Stimulated activated CD8-positive, alpha-beta memory T cell treated with anti-CD3 and anti-CD28 coated beads, Interleukin-4, amount 100 ng/mL, for 4 hours (primary cell): ENCODE measurements at places on chromosomes 7 and 10.

GRCh38 chr7:107975394-107976013 is 27.5 kb downstream of the LAMB1 start:
- no peak for DNase-seq

DNA sequence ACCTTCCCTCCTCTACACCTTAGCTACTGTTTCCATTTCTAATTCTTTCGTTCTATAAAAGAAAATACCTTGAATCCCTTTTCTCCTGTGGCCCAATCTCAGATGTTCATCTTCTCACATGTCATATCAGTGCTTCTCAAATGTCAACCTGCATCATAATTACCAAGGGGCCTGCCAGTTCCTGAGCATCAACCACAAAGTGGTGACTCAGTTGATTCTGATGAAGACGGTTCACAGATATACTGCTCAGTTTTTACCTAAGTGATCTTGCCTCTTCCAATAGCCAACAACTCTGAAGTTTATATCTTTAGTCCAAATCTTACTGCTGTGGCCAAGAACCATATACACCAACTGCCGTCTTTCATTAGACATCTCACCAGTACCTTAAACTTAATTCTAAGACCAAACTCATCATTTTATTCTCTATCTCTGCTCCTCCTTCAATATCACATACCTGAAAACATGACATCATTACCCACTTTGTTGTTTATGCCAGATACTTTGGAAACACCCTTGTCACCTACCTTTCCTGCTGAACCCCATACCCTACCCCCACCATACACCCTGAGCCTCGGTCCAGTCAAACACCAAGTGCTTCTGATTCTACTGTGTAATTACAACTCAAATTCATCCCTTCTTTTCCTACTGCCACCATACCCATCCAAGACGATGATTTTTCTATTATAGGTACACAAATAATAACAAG is 115.5 kb downstream of the LMBR1 start:
- DNase-seq, result no peak

DNA sequence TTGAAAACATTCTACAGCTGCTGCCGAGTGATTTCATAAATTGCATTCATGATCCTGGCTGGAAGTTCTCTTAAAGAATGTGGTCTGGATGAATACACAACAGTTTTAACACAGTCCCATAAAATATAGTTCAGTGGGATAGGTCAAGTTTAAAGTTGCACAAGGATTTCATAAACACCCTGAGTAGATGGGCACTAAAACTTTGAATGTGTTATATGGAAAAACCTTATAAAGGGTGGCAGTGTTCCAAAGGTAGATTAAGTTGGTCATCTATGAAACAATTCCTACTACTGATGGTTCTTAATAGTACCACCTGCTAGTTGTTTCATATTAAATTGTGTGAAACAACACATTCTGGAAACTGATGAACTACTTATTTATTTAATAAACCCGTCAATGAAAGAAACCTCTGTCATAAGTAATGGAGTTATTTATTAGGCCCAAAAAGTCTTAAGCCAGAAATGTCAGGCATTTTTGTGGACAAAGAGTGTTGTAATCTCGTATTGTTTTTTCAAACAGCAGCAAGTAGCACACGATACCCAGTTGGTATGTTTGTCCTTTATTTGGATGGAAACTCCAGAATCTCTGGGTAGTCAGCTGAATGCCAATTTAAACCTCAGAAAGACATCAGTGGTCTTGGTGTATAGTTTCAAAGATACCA is 14.3 kb upstream of the RPA3 start:
- no peak for DNase-seq

DNA sequence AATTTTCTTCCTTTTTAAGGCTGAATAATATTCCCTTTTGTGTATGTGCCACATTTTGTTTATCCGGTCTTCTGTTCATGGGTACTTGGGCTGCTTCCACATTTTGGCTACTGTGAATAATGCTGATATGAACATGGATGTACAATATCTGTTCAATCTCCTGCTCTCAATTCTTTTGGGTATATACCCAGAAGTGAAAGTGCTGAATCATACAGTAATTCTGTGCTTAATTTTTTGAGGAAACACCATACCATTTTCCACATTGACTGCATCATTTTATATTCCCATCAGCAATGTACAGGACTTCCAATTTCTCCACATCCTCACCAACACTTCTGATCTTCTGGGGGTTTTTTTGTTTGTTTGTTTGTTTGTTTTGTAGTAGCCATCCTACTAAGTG is 135.0 kb upstream of the INHBA start:
- DNase-seq, result no peak

DNA sequence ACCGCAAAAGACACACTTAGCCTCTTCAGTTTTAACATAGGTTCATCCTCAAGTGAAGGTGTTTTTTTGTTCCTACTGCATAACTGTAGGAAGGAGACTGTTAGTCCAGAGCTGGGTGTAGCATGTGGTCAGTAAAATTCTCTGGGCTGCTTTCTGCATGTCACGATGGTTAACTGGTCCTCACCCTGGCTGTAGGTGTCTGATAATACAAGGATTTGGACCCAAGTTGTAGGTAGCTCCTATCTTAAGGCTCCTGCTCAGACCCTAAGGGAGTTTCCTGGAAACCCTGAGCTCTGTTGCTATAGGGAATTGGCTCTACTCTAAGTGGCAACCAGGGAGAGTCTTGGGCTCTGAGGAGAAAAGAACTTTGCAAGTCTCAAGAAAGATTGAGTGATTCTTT is 112.9 kb downstream of the SAMD9 start:
- DNase-seq, result no peak

GRCh38 chr10:35237766-35238512 is 98.4 kb upstream of the CCNY start:
- no peak for DNase-seq

DNA sequence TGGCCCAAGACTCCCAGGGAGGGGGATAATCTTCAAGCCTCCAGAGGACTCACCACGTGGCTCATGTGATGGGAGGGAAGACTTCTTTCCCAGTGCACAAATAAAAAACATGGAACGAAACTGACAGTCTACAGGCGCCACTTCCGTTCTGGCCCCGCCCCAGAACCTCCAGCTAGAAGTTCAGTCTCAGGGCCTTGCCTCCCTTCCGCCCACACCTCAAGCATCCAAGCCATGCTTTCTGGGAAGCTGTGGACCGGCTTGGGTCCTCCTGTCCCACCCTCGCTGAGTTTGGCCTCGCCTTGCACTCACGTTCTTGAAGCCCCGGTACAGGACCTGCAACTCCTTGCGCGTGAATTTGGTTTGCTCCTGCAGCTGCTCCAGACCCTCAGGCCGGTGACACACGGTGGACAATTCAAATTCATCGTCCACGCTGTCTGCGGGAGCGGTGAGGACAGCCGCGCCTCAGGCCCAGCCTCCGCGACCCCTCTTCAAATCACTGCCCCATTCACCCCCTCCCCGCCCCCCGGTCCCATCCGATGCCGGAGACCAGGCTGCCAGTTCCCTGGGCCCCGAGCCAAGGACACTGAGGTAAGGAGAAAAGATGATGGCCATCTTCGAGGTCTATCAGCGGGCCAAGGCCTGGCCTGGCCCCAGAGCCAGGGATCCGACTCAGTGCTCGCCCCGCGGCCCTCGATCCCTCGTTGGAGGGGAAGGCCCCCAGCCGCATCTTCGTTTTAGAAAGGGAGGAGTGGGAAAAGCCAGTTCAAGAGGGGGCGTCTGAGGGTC is 10.7 kb upstream of the OGA start:
- DNase-seq, result no peak

DNA sequence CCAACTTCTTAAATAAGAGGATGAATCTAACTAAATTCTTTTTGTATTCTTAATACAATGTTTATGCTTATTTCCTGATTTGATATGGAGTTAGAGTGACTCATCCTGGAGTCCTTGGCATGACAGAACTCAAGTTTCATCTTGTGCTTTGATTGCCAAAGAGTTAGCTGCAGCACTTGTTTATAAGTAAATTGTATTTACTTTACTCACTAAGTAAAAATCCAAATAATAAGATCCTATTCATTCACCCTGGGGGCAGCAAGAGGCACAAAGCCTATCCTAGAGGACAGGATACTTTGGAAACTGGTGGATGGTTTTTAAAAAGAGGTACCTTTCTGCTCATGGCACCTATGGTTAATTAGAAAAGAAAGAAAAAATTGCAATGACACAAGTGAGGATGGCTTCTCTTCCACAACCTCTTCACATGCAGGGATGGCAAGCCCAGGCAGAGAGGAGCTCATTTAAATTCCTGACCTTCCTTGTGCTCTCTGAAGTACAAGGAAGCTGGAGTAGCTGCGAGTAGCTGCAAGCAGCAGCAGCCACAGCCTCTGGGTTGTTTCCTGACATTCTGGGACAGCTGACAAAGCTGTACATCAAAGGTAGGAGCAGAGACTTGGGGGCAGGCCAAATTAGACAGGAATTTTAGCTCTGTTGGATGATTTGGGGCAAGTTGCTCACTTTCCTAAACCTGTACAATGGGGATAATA is 28.5 kb upstream of the CROT start:
- no peak for DNase-seq

DNA sequence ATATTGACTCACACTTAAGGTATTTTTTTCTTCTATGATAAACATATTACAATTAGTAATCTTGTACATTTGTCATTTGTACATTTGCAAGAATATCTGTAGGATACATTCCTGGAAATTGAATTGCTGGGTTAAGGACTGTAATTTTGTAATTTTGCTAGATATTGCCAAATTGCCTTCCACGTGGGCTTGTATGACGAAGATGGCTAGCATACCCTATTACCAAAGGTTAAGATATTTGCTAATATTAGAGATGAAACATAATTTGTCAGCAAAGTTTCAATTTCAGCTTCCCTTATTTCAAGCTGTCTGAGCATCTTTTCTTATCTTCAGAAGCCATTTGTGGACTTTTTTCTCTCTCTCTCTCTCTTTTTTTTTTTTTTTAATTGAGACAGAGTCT is 1.0 kb upstream of the LYZL2 start:
- no peak for DNase-seq

DNA sequence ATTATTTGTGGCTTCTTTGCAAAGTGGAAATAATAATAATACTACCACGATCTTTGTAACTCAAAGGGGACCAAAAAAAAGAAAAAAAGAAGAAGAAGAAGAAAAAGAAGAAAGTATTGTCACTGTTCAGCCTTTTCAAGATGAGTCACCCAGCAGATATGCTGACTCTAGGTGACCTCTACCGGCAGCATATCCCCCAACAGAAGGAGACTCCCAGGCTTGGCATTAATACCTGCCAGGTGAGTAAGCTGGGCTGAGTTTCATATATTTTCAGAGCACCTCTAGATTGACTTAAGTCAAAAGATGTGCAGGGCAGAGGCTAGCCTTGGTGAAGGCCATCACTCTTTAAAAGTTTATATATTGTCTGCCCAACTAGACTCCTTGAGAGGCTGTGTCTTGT is 30.4 kb upstream of the GPR26 start:
- no peak for DNase-seq

- DNase-seq, result no peak
These were observed 4.4 kb downstream of the SCART1 start for GRCh38 chr10:133458021-133458709.

- no peak for DNase-seq
These were observed 85.6 kb upstream of the MTPN start for GRCh38 chr7:136062625-136063325.

GRCh38 chr7:143346018-143346417 is 16.5 kb downstream of the FAM131B start:
- no peak for DNase-seq

DNA sequence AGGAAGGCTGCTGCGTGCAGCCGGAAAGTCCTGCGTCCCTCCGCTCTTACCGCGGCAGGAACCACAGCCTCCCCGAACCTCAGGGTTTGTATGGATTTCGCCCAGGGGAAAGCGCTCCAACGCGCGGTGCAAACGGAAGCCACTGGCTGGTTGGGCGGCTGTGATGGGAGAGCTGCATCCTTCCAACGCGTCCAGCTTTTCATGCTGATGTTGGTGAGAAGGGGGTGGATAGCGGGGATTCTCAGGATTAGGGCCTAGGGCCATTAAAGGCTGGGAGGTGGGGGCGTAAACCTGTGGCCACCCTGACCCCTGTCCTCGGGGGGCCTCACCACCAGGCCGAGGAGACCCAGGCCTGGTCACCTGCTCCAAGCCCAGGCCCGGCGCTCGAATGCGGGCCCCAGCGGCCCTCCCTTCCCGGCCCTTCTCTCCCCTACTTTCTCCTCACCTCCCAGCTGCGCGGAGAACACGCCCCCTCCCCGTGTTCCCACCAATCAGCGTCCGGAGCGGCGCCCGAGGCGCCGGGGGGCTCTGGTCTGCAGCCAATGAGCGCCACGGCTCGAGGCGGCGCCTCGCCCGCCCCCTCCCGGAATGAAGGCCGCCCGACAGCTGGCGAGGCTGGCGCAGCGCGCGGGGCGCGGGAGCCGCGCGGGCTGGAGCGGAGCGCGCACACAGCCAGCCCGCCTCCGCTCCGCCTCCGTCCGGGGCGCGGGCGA is 458 bp upstream of the NANOS1 start:
- DNase-seq, result peak; percentile 45

- DNase-seq, result no peak
These were observed 759.1 kb upstream of the IGFBP3 start for GRCh38 chr7:46680147-46680546.

DNA sequence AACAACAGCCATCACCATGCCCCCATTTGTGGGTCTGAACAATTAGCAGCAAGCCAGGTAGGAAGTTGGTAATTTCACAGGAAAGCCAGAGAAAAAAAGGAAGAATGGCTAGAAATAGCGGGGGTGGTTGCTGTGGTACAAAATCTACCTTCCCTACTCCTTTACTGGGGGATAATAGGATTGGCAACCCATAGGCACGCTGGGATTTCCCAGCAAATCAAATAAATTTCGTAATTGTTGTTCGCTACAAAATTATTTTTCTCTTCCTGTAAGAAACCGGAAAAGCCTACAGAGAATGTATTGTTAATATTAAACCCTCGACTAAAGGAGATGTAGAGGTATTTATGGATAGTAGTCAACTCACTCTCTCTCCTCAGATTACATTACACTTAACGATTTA is 123.9 kb downstream of the DOCK4 start:
- no peak for DNase-seq

- no peak for DNase-seq
These were observed 117.3 kb downstream of the PTPRN2 start for GRCh38 chr7:158470336-158470735.

- DNase-seq, result no peak
These were observed 26.2 kb downstream of the C10orf105 start for GRCh38 chr10:71693377-71693776.
